Esophagus mucosa (tissue), 1 donor: ENCODE measurements at places on chromosomes 6 and 20. TPM values are rescaled to one million over a fixed set of nuclear protein-coding genes. Genes with fewer than 3 reads are reported as not detected.

- ATAC-seq: no peak
Measured at GRCh38 chr6:105759946-105760345, 326.2 kb upstream of the PRDM1 start.

DNA sequence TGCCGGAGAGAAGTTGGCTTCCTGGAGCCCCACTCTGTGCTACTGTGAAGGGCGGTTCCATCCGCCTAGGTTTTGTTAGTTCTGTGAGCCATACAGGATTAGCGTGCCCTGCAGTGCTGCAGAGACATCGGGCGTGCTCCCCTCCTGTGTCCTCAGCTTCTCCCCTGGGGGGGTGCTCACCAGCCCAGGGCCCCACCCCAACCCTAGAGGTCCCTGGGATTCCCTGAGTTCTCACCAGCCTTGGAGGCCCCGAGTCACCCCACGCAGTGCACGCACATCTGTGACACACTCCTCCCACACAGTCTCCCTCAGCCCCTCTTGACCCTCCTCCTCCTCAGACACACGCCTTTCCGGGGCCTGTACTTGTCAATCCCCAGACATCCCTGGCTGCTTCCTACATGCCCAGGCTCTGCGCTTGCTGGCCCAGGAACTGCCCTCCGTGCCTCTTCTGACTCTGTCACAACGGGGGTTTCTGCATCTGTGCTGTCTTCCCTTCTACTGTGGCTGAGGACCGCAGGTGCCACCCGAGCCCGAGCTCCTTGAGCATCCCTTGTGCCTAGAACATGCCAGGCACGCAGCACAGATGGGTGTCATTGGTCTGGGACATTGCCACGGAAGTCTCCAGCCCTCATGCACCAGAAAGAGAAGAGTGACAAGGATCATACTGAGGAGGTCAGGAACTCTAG, 123.2 kb upstream of the RPS6KA2 start:
- ATAC-seq: peak; percentile 32

DNA sequence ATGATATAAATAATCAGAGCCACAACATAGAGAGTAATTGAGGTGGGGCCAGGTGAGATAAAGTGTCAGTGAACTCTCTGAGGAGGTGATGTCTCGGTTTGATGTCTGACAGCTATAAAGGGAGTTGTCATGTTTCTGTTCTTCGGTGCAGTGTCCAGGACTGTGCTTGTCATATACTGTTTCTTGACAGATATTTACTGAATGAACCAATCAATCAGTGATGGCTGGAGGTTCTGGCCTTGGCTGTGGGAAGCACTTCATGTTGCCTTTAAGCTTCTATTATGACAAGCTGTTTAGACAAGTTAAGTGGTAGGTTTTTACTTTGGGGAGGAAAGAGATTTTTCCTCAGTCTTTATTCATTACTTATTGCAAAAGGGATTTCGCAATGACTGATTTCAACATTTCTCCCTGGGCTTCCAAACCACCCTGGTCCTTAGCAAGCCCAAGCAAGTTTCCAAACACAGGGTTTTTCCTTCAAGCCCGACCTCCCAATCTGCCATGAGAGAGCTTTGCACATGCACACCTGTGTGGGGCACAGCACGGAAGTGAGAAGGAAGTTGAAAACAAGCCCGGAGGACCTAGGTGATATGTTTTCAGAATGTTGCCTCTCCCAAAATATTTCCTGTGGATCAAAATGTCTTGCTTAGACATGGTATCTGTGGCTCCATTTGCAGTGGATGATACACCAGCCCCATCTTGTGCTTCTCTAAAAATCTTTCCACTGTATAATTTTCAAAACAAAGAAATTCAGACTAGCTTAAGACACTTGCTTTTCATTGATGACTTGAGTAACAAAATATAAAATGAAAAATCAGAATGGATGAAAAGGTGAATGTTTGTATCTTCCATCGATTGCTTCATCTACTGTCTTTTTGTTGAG, 567.3 kb upstream of the BTBD3 start:
- ATAC-seq: peak; percentile 94

DNA sequence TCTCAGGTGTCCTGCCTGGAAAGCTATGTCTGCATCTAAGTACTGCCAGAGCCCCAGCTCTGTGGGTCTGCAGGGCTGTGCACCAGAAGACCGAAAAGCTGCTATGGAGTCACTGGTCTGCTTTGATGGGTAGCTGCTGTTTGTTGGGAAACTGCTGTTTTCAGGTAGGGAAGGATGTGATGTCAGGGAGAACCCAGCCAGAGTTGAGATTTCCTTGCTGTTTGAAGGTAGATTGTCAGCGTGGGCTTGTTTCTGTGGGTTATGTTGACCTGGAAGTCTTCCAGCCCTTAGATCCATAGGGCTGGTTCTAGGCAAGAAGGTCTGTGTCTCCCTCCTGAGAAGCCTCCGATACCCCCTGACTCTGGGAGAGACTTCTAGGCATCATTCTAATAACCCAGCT, 12.2 kb upstream of the SHLD1 start:
- ATAC-seq: no peak

PDYN gene
- not detected for total RNA-seq

GRCh38 chr20:41664584-41664983, 46.4 kb upstream of the CHD6 start:
- ATAC-seq: no peak

DNA sequence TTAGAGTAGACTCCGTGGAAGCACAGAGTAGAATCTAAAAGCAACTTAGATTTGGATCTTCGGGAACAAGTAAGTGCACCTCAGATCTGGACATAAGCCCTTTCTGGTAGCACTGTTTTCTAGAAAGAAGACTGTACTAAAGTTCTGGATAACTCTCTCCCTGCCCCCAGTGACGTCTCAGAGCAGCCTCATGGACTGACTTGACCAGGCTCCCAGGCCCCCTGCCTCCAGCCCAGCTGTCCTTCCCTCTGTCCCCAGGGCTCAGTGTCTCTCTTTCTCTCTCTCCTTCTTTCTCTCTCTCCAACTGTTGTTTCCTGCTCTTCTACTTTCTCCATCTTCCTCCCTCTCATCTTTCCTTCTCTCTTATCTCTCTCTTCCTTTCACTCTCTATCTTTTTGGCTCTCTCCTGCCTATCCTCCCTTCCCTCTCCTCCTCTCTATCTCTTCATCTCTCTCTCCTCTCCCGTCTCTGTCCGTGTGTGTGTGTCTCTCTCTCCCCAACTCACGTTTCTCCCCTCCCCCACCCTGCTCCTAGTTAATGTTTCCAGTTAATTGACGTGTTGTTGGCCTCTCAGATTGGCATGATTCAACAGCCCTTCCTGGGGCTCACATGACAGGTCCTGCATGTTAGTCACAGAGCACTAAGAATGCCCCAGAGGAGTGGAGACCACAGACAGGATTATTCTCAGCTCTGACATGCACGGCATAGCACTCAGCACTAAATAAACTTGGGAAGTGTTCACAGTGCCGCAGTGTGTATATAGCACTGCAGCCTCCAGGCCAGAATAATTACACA, 180.4 kb upstream of the FOXQ1 start:
- peak; percentile 97 for ATAC-seq

DNA sequence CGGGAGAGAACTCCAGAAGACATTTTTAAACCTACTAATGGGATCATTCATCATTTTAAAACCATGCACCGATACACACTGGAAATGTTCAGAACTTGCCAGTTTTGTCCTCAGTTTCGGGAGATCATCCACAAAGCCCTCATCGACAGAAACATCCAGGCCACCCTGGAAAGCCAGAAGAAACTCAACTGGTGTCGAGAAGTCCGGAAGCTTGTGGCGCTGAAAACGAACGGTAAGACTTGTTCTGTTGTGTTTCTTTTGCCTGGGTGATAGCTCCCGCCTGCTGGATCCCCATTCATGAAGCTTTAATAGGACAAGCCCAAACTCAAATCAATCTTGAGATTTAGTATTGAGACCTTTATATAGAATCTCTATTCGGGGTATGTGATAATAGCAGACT, 4.2 kb downstream of the TNFAIP3 start:
- no peak for ATAC-seq

GRCh38 chr6:33075208-33075567, 602 bp upstream of the HLA-DPB1 start:
- no peak for ATAC-seq

PLA2G7 gene
- 0.32 TPM for total RNA-seq
